ENCODE measurements at places on chromosomes 11 and 22. TPM values are rescaled to one million over a fixed set of nuclear protein-coding genes. Genes with fewer than 3 reads are reported as not detected.

DNA sequence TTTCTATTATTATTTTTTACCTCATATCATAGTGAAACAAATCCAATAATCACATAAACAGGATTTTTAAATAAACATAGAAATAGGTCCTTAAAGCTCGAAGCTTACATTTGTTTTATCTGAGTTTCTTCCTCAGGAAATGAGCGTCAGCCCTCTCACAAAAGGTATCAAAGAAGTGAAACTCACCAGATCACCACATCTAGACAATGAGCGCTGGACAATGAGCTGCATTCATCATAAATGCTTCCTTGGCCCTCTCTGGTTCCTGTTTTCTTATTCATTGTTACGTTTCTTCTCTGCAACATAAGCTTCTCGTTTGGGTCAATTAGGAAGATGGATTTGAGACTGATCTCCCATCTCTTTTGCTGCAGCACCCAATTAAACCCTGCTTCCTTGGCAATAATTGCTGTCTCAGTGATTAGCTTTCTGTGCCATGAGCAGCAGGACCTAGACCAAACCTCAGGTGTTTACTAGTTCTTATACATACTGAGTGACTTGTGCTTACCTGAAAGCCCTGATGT lies 649.9 kb upstream of the LUZP2 start:
- DNase-seq = no peak

DNA sequence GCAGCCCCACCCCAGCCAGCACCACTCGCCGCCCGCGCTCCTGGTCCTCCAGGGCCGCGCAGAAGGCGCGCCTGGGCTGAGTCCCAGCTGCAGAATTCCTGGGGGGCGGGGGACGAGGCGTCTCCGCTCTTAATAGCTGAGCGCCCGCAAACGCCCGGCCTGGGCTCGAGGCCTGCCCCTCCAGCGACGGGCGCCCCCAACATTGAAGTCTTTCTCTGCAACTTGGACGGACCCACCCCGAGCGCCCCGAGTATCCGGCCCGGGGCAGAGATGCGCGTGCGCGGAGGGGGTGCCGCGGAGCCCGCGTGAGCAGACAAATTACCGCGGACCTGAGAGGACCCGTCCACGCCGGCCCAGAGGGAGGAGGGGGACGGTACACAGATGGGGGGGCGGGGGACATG lies 6.7 kb upstream of the SYT7 start:
- no peak for DNase-seq

DNA sequence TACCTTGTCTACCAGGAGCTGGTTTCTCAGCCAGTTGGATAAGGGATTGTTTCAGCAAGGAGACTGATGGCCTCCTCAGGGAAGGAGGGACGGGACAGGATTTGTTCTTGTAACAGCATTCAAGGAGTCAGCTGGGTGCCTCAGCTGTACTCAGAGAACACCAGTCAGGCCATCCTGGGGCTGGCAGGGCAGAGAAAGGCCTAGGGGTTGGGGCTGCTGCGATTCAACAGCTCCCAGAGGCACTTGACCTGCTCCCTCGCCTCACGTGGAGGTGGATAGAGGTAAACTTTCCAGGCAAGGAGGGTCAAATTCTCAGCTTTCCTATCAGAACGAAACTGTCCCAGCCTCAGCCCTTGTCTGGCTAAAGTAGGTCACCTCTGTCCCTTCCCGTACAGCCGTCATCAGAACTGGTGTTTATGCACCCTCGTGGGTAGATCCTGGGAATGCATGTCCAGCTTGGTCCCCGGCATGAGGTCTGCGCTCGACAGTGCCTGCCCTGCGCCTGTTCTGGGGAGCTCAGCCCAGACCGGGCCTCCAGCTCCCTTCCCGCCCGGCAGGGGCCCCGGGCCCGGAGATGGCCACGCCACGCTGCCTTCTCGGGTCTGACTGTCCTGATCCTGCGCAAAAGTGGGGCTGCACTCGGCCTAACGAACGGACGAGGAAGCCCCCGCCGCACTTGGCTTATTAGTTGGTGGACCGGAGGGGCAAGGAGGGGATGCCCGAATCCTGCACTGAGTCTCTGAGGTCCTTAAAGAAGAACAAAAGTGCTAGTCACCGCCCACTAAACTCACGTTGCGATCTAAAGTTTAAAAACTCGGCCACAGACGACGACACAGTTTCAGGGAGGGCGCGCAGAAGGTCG lies 762 bp upstream of the CCDC134 start:
- DNase-seq = peak; percentile 5

Gene LGR4
- total RNA-seq = 51.5 TPM

- no peak for DNase-seq
These were observed 15.6 kb downstream of the ARAP1 start for GRCh38 chr11:72736452-72737069.

DNA sequence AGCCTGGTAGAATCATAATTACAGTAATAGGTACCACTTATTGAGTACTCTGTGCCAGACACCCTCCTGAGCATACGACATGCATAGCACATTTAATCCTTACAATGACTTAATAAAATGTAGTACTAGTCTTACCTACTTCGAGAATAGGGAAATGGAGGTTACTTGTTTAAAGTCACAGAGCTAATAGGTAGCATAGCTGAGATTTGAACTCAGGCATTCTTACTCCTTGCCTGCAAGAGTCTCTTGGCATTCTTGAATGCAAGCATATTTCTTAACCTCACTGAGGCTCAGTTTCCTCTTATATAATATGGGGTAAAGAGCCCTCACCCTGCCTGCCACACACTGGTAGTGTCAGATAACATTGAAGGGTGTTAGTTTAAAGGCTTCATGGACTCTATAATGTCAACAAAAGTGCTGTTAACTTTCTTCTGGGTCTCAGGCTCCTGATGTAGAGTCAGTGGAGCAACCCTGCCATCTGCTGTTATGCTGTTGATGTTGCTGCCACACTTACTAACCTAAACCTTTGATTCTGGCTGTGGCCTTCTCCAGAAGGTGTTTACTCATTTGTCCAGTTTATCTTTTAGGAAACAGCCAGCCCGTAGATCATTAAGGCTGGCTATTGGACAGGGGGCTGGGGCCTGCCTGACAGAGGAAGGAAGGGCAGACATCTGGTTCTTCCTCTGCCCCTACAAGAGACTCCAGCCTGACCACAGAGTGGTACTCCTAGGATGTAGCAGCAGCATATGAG lies 18.9 kb downstream of the LIMK2 start:
- no peak for DNase-seq

- no peak for DNase-seq
These were observed 308.7 kb upstream of the ZC3H12C start for GRCh38 chr11:109784536-109784935.

DNA sequence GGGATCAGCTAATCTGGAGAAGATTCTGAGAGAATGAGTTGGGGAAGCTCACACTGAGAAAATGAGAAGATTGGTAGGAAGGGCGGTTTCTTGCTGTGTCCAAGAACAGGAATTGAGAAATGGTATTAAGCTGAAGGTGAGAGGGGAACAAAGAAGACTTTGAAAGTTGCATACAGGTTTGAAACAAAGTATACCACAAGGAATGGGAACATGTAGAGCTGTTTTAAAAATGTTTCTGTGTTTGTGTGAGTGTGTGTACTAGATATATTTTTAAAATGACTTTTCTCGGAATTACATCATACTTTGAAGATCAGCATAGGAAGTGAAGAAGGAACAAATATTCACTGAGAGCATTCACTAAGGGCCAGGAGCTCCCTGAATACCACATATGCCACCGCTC lies 24.4 kb upstream of the IZUMO1R start:
- DNase-seq = no peak

GRCh38 chr11:16805938-16806337 lies 67.5 kb downstream of the C11orf58 start:
- DNase-seq = no peak

Gene PRRG4
- total RNA-seq = not detected

GRCh38 chr22:36337365-36338130 lies 50.2 kb downstream of the MYH9 start:
- DNase-seq = no peak

Gene SORL1
- total RNA-seq = 13.8 TPM

Gene DDX6
- total RNA-seq = 218 TPM

DNA sequence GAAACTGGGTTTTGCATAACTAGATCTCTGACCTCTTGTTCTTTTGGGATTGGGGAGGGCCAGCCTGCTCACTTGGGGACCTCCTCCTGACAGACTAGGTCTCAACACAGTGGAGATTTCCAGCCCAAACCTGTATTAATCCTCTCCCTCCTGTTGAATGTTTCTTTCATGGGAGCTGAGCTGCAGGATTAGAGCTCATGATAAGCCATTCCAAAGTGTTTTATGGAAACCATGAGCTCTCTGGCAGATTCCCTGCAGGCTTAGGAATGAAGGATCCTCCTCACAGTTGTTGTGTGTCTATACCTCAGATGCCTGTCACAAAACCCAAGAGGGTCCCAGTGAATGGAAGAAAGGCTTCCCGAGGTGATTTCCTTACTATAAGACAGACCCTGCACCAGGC lies 248.4 kb upstream of the B3GAT1 start:
- DNase-seq = no peak

DNA sequence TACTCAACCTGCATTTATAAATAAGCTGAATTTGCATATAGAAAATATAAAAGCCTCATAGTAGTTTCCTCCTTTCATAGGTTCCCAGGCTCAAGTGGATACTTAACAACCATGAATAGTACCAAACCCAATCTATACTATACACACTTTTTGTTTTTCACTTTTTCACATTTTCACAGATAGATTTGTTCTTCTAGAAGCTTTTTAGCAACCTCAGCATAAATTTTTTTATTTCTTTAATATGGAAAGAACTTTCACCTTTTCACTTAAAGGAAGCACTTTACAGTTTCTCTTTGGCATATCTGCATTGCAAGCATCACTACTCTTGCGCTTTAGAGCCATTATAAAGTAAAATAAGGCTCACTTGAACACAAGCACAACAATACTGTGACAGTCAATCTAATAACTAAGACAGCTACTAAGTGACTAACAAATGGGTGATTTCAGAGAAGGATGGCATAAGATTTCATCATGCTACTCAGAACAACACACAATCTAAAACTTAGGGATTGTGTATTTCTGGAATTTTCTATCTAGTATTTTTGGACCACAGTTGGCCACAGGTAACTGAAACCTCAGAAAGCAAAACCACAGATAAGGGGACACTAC lies 1063.6 kb downstream of the FAM181B start:
- no peak for DNase-seq

Gene LRP4
- total RNA-seq = 23.5 TPM

DNA sequence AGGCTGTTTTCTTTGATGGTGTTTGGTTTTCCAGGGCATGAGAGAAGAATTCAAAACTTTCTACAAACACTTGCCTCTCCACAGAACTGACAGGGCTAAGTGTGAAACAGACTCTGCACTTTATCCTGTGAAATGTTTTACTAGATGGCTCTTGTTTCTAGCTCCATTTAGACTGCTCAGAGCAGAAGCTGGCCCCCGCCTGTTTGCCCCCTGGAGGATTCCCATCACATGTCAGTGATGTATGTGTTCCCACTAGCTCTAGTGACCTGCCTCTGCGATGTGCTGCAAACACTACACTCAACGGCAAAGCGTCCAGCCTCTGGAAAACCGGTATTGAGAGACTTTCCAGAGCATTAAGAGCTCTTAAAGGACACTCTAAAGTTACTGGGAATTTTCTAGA lies 41.4 kb upstream of the PCF11 start:
- no peak for DNase-seq

Gene OR51G2
- not detected for total RNA-seq

DNA sequence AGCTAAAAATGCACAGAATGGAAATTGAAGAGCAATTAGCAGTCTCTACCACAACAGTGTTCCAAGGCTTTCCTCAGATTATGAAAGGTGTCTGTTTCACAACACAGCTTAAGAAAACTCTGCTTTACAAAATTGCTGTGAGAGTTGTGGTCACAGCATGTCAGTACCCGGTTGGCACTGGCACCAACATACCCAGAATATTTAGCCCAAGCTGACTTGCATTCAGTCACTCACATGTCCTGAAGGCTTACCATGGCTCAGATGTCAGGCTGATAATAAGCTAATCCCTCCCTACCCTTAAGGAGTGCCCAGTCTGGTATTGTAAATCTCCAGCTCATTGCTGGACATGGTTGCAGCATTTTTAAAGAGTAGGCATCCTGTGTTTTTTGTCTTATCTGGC lies 14.9 kb downstream of the NCR3LG1 start:
- DNase-seq = no peak

Data from neural crest cell (in vitro differentiated cells).